ENCODE measurements at places on chromosomes 5 and 9.

GRCh38 chr5:16152601-16153568 is 26.7 kb downstream of the MARCHF11 start:
- DNase-seq, result no peak

GRCh38 chr5:89105836-89106235 is 222.9 kb upstream of the MEF2C start:
- no peak for DNase-seq

DNA sequence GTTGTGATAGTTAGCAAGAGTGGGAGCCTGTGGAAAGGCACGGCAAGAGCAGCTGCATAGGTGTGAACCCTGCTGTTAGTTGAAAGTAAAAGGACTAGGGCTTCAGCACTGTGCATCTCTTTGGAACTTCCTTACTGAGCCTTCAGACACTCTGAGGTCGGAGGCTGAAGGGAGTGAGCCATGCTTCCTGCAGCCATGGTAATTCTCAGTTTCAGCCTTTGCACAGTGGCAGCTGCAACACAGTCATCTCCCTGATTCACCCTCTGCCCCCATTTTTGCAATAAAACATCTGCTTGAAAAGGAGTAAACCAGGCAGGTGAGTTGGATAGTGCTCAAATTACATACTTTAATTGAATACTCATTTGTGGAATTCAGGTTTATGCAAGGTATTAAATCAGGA is 6.5 kb upstream of the TLE4 start:
- no peak for DNase-seq

DNA sequence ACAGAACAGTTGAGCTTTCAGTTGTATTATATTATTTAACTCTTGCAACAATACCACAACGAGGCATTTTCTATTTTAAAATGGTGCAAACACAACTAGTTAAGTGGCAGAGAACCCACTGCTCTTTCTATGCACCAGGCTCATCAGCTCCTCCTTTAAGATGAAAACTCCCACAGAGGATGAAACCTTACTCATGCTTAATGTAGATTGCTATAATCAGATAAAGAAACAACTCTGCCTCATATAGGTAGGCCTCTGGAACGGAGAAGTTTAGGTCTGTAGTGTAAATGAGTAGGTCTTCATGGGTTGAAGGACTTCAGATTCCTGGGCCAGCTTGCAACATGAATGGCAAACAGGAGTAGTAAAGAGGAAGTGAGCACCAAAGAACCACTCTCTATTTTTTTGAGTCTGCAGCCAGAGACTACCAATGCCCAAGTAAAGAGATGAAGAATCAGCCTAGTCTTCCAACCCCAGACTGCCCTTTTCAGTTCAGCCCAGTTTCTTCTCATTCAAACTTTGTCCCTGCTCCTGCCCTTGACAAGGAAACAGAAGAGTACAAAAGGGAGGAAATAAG is 33.9 kb downstream of the HACD4 start:
- no peak for DNase-seq

- DNase-seq, result no peak
Measured at GRCh38 chr9:136825295-136826187, 16.7 kb upstream of the AJM1 start.

- no peak for DNase-seq
Measured at GRCh38 chr5:123142206-123142915, 53.3 kb downstream of the PRDM6 start.

- no peak for DNase-seq
Measured at GRCh38 chr5:19274578-19274977, 713.4 kb downstream of the CDH18 start.

GRCh38 chr9:78213712-78214111 is 22.2 kb upstream of the CEP78 start:
- DNase-seq, result no peak

- no peak for DNase-seq
Measured at GRCh38 chr5:175542966-175543235, 64.5 kb downstream of the SFXN1 start.

GRCh38 chr5:115349001-115349817 is 52.8 kb upstream of the CCDC112 start:
- no peak for DNase-seq

- no peak for DNase-seq
Measured at GRCh38 chr9:77847626-77848025, 184.0 kb downstream of the GNAQ start.

DNA sequence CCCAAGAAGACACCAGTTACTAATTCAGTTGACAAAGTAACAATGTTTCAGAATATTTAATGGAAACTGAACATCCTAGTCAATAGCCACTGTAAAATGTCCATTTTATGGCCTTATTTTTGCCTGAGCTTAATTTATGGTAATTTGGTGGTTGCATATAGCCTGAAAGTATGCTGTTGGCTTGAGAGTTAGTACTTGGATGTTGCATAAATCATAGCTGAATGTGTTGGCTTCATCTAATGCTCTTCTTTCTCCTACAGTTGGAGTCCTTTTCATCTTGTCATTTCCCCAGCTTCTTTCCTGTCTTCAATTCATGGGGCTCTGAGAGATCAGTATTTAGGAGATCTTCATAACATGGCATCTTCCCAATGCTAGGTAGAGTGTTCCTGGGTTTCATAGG is 164.6 kb downstream of the MAT2B start:
- no peak for DNase-seq

- DNase-seq, result no peak
Measured at GRCh38 chr5:174186096-174186695, 140.7 kb downstream of the NSG2 start.

GRCh38 chr9:114055061-114055460 is 23.0 kb downstream of the AMBP start:
- no peak for DNase-seq

- no peak for DNase-seq
Measured at GRCh38 chr9:99326112-99326916, 104.2 kb downstream of the SEC61B start.
